Fibroblast of lung (primary cell): ENCODE measurements at places on chromosomes 12 and 14.

GRCh38 chr12:30980955-30981662, 54.6 kb downstream of the TSPAN11 start:
- no peak for DNase-seq

- no peak for DNase-seq
These were observed 71.6 kb downstream of the ZNF641 start for GRCh38 chr12:48279101-48279500.

GRCh38 chr14:24761141-24761540, 127.2 kb upstream of the GZMB start:
- DNase-seq: no peak

GRCh38 chr12:113477842-113478215, 6.2 kb upstream of the LHX5 start:
- no peak for DNase-seq

DNA sequence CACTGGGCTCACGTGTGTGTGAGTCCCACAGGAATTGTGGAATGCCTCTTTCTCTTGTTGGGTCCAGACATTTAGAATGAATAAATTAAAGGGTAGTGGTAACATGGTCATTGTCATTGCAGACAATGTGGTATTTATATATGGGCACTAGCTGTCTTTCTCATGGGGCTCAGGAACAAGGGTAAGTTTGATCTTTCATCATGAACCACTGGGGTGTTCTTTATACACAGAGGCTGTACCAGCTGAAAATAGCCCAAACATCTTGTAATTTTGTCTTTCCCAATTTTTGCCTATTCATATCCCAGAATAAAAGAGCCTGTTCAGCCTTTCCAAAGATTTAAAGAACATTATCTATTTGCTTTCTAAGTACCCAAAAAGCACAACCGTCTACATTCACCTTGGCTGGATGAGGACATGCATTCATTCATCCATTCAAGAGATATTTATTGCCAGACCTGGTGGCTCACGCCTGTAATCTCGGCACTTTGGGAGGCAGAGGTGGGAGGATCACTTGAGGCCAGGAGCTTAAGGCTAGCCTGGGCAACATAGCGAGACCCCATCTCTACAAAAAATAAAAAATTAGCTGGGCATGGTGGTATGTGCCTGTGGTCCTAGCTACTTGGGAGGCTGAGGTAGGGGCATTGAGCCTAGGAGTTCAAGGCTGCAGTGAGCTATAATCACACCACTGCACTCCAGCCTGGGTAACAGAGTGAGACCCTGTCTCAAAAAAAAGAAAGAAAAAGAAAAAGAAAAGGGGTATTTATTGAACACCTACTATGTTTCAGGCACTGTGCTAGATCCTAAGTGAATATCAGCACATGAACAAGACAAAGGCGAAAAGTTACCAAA, 4.4 kb upstream of the FOS start:
- no peak for DNase-seq
